ENCODE measurements at places on chromosomes 5 and 9.
A peak's percentile ranks its signal among the peaks of the same experiment; 100 is the strongest.

DNA sequence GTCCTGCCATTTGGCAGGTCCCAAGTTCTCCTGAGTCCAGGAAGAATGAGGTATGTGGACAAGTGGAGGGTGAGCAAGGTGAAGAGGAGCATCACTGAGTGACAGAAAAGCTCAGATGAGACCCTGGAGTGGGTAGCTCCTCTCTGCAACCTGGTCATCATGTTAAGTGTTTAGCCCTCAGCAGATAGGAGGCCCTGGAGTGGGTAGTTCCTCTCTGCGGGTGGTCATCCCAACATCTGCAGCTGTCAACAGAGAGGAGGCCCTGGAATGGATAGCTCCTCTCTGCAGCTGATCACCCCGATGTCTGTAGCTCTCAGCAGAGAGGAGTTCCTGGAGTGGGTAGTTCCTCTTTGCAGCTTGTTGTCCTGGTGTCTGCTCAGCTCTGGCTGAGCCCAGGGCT, 48.4 kb downstream of the NDUFAF2 start:
- DNase-seq: no peak

GRCh38 chr5:35857606-35858205, 1.0 kb downstream of the IL7R start:
- DNase-seq: no peak

DNA sequence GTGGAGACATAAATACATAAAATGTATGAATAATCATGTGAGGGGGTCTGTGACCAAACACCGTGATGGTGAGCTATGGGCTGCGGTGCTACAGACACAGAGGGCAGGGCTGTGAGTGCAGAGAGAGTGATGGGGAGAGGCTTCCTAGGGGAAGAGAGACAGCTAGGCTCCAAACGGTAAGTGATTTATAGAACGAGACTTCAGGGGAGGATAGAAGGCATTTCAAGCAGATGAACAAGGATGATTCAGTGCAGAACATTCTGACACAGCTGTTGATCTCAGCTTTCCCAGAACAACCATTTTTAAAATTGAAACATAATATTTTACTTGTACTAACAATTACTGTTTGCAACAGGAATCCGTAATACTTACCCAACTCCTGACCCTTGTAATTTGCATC, 100.7 kb downstream of the GAS1 start:
- no peak for DNase-seq

DNA sequence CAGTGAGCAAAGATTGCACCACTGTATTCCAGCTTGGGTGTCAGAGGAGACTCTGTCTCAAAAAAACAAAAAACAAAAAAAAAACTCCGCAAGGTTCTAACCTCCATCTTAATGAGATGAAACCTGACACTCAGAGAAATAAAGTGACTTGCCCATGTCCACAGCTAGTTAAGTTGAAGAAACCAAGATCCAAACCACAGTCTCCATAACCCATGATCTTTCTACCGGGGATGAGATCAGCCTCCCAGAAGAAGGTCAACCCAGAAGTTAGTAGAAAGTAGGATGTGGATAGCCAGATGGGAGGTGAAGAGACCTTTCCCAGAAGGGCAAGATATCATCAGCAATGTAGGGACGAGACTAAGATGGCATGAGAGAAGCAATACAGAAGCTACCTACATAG, 140.4 kb upstream of the ADRA1B start:
- DNase-seq: no peak

DNA sequence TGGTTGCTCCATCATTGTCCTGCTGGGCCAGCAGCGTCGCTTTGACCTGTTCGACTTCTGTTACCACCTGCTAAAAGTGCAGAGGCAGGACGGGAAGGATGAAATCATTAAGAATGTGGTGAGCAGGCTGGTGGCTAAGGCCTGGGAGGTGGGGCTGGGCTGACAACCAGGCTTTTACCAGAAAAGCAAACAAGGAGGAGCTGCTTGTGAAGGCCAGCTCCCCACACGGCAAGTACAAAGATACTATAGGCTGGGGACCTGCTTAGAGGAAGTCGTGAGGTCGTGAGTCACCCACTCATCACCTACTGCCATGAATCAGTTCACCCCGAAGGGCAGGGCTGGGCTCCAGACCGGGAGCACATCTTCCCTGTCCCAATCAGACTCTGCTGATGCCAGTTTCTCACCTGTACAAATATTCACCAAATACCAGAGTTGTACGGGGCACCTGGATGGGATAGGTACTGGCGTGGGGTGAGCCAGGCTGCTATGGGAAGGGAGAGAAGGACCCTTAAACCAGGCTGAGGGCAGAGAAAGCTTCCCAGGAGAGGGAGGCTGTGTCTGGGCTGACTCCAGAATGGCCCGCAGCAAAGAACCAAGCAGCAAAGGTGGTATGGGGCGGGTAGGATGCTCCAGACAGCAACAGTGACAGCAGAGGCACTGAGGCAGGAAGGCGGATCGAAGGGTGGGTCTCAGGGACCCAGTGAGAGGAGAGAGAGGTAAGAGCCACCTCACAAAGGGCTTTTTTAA, 69.3 kb upstream of the NIPAL4 start:
- DNase-seq: no peak

GRCh38 chr5:44885903-44886302, 77.2 kb downstream of the MRPS30 start:
- no peak for DNase-seq

DNA sequence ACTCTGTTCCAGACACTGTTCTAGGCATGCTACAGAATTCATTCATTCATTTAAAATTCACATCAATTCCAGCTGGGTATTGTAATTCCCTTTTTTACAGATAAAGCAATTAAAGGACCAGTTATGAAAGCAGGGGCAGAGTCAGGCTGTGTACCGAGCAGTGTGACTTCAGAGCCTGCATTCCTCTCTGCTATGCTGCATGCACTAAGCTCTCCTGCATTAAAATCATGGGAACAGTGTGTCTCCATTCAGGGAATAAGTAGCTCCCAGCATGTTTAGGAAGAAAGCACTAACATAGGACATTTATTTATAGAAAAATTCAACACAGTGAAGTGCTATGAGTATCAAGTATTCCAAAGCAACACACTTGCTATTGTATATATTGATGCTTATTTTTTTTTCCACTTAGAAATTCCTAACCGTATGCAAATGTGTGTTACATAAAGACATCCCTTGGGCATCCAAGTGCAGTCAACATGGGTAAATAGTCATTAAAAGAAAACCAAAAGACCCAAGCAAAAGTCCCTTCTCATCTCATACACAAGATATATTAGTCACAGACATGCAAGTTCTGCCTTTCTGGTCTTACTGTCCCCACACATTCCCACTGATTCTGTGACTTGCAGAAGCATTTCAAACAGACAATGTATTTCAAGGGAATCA, 173.7 kb downstream of the GABRB2 start:
- no peak for DNase-seq

DNA sequence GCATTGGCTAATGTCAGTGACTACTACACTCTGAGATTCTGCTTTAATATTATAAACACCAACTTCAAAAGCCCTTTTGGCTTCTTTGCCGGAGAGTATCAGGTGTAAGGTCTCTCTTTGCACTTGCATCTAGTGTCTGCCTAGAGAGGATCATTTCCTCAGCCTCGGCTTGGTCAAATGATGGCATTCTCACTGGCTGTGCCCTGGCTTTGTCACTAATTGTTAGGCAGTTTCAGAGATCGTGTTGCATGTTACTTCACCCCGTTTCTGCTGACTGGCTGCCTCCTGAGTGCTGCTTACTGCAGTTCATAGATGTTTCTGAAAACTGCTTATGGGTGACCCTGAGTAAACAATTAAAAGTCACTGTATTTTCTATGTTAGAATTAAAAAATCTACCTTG, 48.8 kb downstream of the SLC1A3 start:
- no peak for DNase-seq

GRCh38 chr9:37262410-37262809, 142.0 kb downstream of the ZCCHC7 start:
- peak; percentile 12 for DNase-seq

DNA sequence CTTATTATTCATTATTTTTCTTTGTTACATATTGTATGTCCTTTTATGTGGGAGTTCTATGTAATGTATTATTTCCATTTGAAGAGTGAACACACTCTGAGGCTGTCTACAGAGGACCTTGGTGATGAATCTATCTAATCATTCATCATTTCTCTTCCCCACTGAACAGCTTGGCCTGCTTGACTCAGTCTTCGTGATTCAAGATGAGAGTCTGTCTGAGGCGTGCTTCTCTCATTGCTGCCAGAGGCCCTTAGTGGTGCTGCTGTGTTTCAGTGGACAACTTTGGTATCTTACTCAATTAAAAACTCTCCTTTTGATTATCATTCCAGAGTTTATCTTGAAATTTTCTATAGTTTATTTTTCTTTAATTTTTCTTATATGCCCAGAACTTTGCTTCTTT, 318.1 kb upstream of the DAB2 start:
- no peak for DNase-seq

GRCh38 chr5:107766439-107766838, 95.7 kb upstream of the EFNA5 start:
- DNase-seq: no peak

DNA sequence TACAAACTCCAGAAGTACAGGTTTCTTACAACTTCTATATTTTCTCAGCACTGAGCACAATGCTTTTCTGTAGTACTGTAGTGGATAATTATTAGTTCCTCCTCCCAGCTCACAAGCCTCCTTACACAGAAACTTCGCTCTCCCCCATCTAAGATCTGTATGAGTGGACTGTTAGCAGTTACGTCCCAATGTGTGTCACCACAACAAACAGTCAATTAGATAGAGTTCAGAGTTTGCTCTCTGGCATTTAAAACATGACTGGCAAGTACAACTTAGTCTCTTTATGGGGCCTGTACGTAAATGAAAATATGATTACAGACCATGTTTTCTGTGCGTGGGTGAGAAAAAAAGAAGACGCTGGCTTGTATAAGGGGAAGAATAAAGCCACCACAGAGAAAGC, 631.4 kb upstream of the DMAC1 start:
- no peak for DNase-seq

- no peak for DNase-seq
Observed at GRCh38 chr9:23850690-23851629, 24.9 kb upstream of the ELAVL2 start.

DNA sequence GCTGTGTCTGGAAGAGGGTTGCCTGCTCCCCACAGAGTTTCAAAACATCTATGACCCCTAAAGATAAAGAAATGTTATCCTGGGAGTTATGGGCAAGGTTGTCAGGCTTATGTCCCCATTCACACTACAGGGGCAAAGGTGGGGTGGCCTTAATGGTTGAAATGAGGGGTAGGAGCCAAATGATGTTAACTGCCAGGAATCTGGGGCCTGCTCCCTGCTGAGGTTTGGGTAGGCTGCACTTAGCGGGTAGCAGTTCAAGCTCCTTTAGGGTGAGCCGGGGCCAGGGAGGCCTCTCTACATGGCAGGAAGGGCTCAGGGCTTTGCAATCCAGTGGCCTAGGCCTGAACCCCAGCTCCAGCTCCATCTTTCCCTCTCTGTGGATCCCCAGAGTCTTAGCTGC, 3.0 kb downstream of the FGF18 start:
- DNase-seq: no peak

DNA sequence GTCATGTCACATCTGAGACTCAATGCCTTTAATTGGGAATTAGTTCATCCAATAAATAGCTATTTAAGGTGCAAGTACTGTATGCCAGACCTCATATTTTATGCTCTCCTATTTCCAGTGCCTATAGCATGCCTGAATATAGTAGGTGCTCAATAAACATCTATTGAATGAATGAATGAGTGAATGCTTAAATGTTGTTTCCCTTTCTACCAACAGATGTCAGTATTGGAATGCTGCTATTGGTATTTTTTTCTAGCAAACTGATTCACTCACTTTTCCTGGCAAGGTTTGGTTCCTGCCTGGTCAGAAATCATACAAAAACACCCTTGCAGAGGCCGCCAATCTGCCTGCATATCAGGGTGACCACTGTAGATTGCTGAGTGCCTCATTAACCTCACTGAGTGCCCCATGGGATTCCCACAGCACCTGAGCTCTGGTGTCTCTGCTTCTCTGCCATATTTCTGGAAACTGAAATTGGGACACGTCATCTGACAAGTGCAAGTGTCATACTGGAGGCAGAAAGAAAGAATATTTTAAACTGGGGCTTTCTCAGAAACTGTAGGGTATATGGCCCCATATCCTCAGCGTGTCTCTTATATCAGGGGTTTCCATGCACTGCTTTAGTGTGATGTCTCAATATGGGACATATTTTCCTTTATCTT, 359.7 kb downstream of the TRIM32 start:
- no peak for DNase-seq

- DNase-seq: peak; percentile 56
Observed at GRCh38 chr5:72366324-72366976, 46.3 kb downstream of the PTCD2 start.
